ENCODE measurements at places on chromosomes 5 and 9.

- DNase-seq: no peak
Measured at GRCh38 chr9:35778496-35778895, 12.9 kb upstream of the NPR2 start.

DNA sequence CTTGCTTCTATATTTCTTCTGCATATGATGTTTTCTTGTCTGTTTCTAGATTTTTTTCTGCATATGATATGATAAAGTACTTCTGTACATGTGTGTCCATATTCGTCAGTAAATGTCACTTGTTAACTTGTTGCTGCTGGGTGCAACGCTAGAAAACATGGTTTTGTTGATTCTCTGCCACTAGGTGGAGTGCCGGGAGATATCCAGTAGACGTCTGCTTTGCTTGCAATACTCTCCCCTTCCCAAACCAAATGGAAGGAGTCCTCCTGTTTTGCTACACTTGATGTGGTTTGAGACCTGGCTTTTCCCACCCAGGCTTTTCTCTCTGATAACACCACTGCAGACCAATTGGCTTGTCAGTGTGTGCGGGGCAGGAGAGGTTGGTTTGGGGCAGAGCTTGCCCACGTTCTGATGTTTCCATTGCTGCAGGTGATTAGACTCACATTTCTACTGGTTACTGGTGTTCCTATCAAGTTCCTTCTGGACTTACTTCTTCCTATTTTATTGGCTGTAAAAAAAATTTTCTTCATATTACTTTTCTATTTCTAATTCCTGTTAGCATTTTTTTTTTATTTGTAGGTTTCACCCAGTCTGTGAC, 900.0 kb upstream of the CDH10 start:
- no peak for DNase-seq

DNA sequence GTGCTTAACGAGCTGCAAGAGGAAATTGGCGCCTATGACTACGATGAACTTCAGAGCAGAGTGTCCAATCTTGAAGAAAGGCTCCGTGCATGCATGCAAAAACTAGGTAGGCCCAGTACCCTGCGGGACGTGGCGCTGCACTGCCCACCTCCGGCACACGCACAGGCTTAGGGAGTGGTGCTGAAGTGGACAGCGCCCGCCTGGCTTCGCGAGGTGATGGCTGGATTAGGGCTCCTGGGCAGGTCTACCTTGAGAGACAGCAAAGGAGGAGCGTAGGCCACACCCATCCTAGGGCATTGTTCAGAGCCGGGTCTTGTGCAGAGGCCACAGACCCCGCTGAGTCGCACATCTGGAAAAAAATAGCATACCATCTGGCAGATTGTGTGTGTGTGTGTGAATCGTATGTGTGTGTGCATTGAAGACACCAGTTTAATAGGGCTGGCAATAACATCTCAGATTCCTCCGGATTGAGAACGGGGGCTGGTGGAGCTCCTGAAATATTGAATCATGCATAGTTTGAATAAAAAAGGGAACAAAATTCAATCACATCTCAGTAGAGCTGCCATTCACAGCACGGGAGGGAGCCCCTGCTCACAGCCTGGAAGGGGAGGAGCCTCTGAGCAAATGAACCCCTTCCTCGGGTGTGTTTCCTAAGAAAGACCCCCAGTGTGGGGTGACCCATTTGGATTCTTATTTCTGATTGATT, 11.1 kb downstream of the OLFM1 start:
- DNase-seq: no peak

GRCh38 chr9:5773324-5773999, 59.5 kb downstream of the ERMP1 start:
- DNase-seq: no peak

DNA sequence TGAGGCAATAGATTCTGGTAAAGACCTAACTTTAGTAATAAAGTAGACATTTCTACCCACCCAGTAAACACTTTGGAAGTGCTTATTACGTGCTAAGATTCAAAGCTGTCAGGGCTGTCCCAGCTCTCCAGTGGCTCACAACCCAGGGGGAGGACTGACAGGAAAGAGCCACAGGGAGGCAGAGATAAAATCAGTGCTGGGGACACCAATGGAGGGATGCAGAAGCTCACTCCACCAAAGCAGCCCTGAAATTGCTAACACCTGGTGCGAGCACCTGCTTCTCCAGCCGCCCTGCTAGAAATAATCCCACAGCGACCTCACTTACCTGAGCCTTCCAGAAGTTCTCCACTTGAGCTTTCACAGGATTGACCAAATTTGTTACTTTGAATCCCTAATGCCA, 501.0 kb downstream of the BNC2 start:
- no peak for DNase-seq

DNA sequence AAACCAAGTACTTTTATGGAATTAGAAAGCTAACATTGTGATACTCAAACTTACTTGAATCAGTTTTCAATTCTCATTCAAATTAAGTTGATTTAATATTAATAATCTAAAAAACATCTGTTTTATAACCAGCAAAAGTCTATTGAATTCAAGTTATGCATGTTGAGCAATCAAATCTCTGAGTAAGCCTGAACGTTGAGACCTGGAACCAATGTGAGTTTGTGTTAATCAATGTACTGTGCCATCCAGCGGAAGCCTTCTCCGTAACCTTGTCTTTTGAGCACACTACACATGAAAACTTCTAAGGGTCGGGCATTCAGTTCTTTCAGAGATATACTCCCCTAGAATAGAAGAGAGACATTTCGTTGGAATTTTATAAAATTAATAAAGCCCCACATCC, 25.9 kb downstream of the SAR1B start:
- DNase-seq: no peak

DNA sequence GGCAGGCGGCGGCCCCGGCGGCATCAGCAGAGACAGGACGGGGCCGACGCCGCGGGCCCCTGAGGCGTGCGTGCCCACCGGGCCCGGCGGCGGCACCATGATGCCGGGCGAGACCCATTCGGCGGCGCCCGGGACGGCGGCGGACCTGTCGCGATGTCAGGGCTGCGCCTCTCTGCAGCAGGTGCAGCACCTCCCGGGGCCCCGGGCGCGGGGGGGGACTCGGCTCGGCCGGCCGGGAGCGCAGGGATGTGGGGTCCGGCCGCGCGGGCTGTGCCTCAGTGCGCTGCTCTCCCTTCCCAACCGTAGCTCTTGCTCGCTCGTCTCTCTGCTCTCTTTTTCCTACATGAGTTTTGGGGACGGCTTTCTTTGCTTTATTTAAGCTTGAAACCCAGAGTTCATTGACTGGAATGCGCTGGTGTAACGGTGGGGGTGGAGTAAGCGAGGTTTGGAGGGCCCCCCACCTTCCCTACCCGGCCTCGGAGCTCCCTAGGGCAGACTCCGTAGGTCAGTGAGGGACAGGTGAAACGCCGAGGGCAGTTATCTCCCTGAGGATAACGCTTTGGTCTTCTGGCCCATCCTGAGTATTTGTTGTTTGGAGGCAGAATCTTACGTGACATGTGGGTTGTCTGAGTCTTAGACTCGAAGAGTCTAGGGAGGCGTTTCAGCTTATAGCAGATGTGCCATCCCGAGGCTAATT, 490 bp downstream of the ICE1 start:
- no peak for DNase-seq

GRCh38 chr9:88682431-88682831, 147.5 kb downstream of the NXNL2 start:
- peak; percentile 16 for DNase-seq

GRCh38 chr9:129344641-129345495, 166.8 kb upstream of the IER5L start:
- no peak for DNase-seq

All from hepatic stellate cell (primary cell).